ENCODE measurements at places on chromosomes 6 and 20.

GRCh38 chr6:158409451-158409850 is 97.2 kb downstream of the TULP4 start:
- DNase-seq = no peak

- DNase-seq = no peak
Observed at GRCh38 chr6:134734312-134734869, 215.5 kb downstream of the ALDH8A1 start.

DNA sequence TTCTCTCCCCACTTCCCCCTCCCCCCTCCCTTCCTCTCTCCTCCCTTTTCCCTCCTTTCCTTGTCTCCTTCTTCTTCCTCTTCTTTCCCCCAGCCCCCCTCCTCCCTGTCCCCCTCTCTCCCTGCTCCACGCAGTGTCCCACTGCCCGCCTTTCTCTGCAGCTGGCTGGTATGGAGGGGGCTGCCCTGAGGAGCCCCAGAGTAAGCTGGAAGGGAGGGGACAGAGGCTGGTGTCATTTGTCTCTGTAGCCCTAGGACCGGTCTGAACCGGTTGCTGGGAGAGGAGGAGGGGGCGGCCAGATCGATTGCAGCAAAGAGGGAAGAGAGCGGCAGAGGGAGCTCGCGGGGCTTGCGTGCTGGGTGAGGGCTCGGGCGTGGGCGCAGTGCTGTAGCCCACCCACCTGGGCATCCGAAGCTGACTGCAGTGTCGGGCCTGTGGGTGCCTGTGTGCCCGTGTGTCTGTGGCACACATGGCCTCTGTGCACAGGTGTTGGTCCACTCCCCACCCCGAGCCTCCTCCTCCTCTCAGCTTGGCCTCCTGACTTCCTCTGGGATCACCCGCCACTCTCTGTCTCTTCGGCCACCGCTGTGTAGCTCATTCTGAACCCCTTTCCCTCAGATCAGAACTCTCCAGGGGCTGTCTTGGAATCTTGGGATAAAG is 50.6 kb downstream of the SRC start:
- DNase-seq = no peak

DNA sequence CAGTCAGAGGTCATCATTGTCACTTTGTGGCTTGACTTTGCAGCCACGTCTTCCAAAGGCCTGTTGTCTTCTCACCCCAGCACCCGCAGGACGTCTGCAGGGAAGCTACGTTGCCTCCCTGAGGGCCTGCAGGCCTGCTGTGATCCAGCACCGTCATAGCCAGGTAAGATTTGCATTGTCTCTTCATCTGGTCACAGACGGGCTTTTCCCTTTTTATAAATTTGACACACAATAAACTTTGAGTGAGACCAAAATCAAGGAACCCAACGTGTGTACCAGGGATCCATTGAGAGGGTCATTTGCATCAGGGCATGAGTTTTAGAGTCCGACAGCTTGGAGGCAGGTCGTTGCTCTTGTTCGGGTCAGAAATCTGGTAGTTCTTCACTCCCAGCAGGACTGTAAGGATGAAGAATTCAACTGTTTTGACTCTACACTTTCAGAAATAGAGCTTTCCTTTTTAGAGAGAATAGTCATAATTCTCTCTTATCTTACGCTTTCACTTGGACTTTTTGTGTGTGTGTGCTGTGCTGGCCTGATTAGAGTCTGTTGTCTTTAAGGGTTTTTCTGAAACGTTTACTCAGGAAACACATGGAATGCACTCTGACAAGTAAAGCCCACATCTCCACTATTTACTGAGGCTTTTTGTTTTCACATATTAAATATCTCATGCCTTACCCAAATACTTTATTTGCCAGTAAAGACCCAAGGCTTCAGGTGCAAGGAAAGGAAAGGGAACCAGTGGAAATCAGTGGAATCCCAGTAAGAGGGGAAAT is 177.2 kb upstream of the TAB2 start:
- no peak for DNase-seq

GRCh38 chr6:45697605-45698004 is 318.1 kb downstream of the CLIC5 start:
- no peak for DNase-seq

- no peak for DNase-seq
Observed at GRCh38 chr20:18852318-18852717, 38.7 kb downstream of the SCP2D1 start.

- DNase-seq = no peak
Observed at GRCh38 chr20:37624963-37625362, 68.9 kb upstream of the CTNNBL1 start.

- DNase-seq = no peak
Observed at GRCh38 chr20:271528-271927, 14.0 kb downstream of the DEFB132 start.

- no peak for DNase-seq
Observed at GRCh38 chr6:33770124-33770832, 18.7 kb downstream of the LEMD2 start.

GRCh38 chr6:34562350-34562749 is 6.2 kb upstream of the SPDEF start:
- no peak for DNase-seq

DNA sequence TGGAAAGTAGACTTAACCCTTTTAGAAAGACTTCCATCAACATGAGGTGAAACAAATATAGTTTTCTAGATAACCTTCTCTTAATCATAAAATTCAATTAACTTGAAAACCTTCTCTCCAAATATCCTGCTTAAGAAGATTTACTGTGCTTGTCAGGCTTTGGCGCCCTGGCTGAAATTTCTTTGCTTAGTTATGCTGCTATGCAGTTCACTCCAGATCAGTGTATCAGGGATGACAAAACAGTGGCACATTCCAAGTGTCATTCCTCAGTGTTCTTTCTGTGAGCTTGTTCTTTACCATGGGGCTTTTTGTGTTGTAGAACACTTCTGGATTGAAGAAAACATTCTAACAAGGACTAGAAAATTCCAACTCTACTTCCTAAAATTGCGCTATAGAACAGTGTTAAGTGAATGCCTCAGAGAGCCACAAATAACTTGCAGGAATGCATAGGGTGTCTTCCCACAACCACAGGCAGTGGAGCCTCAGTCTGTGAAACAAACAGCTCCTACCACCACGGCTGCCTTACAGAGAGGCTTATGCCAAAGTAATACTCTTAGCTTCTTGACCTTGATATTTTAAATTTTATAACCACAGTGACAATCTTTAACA is 443.6 kb downstream of the CDC5L start:
- DNase-seq = no peak

DNA sequence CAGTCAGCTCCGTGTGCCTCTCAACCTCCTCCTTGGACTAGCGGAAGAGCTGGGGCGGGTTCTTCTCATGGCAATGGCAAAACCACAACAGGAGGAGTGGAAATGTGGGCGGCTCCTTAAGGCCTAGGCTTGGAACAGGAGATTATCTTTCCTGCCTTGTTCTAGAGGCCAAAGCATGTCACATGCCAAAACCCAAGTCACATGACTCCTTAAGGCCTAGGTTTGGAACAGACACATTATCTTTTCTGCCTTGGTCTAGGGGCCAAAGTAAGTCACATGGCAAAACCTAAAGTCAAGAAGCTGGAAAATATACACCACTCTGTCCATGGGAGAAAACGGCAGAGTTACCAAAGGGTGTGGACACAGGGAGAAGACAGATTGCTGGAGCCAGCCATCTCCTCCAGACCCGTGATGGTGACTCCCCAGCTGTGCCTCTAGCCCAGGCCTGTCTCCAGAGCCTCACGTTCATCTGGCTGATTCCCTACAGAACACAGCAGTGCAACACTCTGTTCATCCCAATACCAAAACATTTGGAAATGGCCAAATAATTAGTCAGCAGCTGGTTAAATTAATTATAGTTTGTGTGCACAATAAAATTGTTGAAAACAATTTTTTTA is 34.2 kb downstream of the ANKRD60 start:
- DNase-seq = no peak

- no peak for DNase-seq
Observed at GRCh38 chr6:19032591-19033295, 645.6 kb downstream of the RNF144B start.

GRCh38 chr6:119308991-119309657 is 40.4 kb downstream of the MAN1A1 start:
- DNase-seq = no peak

DNA sequence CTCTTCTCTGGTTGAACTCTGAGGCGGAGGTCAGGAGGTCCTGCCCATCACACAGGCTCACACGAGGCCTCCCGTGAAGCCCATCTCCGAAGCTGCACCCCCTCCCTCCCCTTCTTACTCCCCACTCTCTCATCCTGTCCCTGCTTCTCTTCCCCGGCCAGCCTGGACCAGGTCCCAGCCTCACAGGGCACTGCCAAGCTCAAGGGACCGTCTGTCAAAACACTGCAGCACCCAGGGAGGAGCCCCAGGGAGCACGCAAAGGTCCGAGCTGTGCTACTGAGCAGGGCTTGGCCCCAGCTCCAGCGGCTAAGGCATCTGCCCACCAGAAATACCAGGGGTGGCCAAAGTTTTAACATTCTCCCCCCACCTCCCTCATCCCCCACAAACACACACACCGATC is 70.0 kb downstream of the PSMG4 start:
- DNase-seq = no peak

- no peak for DNase-seq
Observed at GRCh38 chr6:10351791-10352190, 63.1 kb downstream of the TFAP2A start.

DNA sequence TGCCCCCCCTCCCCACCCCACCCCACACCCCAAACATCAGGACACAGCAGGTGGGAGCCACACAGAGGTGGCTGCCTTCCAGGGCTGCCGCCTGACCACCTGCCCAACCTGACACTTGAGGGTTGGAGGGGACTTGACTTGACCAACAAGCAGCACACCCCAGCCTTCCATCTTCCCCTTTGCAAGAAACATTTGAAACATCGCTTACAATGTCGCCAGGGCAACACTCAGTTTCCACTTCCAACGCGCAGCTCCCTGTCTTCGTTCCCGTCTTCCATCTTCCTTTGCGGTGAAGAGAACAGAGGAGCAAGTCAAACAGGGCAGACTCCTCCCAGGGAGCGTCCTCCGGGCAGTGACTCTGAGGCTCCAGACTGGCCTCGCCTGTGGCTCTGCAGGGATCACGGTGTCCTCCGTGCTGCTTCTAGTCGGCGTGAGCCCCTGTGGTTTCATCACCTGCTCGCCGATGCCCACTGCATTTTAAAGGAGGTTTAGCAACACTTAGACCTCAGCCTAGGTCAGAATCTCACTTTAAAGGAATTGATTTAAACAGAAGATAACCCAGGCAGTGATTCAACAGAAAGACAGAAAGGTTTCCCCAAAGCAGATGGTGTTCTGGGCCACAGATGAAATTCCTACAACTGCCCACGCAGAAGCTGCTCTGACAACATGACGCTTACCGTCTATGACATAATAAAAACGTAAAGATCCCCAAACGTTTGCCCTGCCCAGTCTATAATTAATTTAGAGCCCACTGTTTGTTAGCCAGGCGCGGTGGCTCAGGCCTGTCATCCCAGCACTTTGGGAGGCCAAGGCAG is 130.8 kb downstream of the TAF4 start:
- DNase-seq = no peak

GRCh38 chr6:37615564-37616340 is 81.9 kb downstream of the MDGA1 start:
- no peak for DNase-seq

DNA sequence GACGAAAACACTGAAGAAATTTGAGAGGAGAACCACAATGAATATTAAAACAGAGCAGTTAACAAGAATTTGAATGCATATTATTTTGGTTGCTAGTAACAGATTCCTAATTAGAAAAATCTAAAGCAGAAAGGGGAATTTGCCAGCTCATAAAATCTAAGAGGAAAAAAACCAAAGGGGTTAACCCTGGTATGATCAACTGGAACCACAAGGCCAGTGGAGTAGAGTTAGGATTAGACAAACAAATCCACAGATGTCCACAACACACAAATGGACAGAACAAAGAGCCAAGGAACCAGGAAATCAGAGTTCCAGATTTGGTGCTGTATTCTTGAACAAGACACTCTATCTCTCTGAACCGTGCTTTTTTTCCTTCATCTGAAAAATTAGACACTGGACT is 195.0 kb downstream of the TASP1 start:
- DNase-seq = no peak

- no peak for DNase-seq
Observed at GRCh38 chr6:88914895-88915598, 48.4 kb downstream of the RNGTT start.

GRCh38 chr20:23970049-23970448 is 18.5 kb downstream of the GGTLC1 start:
- DNase-seq = no peak

GRCh38 chr20:52209154-52209571 is 17.6 kb upstream of the ZFP64 start:
- no peak for DNase-seq

GRCh38 chr6:107267634-107268033 is 152.3 kb upstream of the BEND3 start:
- no peak for DNase-seq
